Muscle of back (tissue), 13 donors: ENCODE measurements at places on chromosomes 5 and 9.

DNA sequence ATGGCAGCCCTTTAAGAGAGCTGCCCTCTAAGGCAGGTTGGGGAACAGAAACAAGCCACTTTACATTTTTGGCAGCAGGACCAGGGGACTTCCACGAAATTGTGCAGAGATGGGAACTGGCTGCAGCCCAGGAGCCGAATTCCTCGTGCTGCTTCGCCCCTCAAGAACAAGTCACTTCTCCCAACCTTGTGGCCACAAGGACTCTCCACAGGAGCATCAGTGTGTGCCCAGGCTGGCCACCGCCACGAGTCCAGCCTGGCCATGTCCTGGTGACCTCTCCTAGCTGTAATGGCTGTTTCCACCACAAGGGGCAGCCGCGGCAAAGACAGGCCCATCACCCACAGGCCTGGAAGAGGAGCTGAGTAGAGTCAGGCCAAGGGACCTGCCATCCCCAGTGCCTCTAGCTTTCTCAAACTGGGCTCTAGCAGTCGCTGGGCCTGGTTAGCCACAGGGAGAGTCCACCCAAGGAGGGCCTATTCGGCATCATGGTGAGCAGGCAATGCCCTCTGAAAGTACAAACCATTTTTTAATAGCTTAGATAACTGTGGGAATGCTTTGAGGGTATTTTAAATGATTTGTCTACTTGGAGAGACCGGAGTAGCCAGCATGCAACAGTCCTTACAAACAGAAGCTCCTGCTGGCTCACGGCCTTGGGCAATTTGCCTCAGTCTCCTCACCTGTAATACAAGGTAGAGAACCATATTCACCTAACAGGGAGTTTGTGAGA, 129.0 kb downstream of the COL23A1 start:
- no peak for DNase-seq

- DNase-seq: no peak
Measured at GRCh38 chr5:142073362-142073988, 35.1 kb upstream of the NDFIP1 start.

DNA sequence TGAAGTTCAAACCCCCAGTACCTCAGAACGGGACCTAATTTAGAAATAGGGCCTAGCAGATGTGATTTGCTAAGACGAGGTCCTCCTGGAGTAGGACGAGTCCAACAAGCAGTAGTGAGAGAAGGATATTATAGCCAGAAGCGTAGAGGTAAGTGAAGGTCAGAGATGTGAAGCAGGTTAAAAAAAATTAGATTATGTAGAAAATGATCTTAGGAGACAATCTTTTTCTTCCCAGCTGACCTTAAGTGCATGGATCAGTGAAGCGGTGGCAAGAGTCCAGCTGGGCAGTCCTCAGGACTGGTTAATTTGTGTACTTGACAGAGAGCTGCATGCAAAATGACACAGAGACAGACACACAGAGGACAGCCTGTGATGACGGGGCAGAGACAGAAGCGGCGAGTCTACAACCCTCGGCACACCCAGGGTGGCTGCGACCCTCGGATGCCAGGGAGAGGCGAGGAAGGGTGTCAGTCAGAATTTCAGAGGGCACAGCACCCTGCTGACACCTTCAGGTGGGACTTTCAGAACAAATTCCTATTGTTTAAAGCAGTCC, 131.4 kb upstream of the IRX4 start:
- no peak for DNase-seq

- DNase-seq: no peak
Measured at GRCh38 chr9:37531699-37532098, 44.5 kb downstream of the FBXO10 start.

- no peak for DNase-seq
Measured at GRCh38 chr5:113022661-113023060, 46.1 kb downstream of the DCP2 start.

- DNase-seq: no peak
Measured at GRCh38 chr9:76600007-76600615, 141.1 kb downstream of the GCNT1 start.

DNA sequence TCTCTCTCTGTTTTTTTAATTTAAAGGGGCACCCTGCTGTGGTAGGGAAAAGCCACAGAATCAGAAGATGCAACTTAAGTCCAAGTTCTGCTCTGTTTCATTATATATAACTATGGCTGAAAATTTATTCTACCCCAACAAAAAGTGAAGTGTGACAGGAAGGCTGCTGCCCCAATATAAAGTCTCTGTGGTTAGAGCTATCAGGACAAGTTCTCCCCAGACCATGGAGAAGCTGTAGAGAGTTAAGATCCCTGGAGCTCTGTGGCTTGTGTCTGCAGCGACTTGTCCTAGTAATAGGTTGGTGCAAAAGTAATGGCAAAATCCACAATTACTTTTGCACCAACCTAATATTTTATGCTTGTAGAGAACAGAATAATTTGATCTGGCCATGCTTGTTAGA, 250.9 kb downstream of the PSAT1 start:
- no peak for DNase-seq

- DNase-seq: no peak
Measured at GRCh38 chr5:170451747-170452365, 52.0 kb upstream of the KCNIP1 start.

DNA sequence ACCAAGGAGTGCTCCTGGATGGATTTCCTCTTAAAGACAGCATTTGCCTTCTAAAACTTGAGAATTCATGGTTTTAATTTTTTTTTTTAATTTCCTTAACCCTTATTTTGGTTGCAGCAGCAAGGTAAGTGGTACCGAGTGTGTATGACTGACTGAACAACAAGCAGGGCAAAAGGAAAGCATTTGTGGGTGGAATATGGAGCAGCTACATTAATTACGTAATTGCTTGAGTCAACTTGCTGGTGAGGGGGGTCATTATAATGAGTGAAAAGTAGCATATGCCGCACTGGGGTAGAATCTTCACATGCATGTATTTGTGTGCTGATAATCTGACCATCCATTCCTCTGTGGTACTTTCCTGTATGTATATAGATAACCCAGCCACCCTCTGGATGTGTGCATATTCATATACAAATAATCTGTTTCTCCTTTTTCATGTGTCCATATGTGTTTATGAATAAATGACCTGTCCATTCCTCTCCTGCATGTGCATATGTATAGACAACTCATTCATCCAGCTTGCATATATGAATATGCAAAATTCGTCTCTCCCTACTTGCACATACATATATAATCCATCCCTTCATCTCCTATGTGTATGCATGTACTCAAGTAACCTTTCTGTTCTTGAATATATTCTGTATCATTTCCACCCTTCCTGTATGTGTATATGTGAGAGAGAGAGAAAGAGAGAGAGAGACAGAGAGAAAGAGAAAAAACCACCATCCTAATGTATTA, 147.5 kb upstream of the RUSC2 start:
- no peak for DNase-seq

- no peak for DNase-seq
Measured at GRCh38 chr5:172850454-172850797, 16.4 kb downstream of the ERGIC1 start.

DNA sequence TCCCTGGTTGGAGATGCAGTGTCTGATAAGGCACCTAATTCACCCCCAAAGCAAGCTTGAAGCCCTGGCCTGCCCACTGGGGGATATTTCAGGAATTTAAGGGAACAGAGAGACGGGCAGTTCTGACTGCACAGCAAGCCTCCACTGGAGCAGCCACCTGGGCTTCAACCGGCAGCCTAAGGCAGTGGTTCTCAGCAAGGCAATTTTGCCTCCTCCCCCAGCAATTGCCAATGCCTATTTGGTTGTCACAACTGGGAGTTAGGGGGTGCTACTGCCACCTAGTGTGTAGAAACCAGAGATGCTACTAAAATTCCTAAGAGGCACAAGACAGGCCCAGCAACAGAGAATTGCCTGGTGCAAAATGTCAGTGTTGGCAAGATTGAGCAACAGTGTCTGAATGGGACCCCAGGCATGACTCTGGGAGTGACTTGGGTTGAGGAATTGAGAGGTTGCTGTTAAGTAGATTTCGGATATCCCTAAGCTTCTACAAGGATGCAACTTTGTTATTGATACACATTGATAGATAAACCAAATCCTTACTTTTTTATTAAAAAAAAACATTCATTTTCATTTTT, 58.7 kb upstream of the CTSL start:
- no peak for DNase-seq

GRCh38 chr5:171318026-171318425, 9.0 kb downstream of the TLX3 start:
- DNase-seq: no peak

DNA sequence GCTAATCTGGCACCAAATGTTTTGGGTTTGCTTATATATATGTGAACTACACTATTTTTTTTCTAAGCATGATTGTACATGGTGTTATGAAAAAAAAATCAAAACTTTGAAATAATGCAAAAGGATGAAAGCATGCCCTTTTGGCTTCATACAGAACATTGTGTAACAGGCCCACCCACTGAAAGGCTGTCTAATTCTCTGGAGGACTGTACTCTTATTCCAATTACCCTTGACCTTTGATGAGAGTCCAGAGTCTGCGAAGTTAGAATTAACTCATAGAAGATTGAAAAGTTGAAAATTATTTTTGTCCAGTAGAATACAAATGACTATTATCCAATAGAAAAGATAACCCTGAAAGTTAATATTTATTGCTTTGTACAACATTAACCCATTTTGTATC, 117.4 kb downstream of the ADAMTS12 start:
- no peak for DNase-seq

GRCh38 chr5:175867587-175868347, 3.6 kb upstream of the CPLX2 start:
- DNase-seq: no peak

DNA sequence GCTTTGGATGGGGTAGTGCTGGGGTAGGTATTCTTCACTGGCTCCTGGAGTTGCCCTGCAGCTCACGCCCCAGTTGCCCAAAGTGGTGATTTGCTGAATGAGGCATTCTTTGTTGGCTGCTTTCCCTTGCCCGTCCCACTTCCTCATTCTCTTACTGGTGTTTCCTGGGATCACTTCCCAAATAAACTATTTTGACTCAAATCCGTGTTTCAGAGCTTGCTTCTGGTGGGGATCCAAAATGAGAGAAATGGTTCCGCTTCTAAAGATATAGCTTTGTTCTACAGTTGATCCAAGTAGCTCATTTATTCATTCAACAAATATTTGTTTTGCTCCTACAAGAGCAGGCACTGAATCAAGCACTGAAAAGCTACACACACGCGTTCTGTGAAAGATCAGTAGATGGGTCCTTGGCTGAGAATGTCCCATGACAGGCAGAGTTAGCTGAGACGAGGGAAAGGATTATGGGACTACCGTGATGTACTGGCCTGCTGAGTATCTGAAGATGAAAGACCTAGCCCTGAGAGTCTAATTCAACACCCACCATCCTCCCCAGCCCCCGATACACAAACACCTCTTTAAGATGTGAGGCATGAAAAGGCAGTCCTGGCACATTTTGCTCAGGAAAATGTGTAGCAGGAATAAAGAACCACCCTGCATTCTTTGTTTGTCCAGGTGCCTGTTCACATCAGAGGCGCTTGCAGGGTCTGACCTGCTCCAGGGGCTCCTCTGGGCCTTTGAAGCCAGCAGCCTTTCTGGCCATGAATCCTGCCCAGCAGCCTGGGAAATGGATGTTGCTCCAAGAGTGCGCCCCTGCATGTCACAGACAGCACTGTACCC, 143.1 kb upstream of the RANBP3L start:
- no peak for DNase-seq

- no peak for DNase-seq
Measured at GRCh38 chr9:137190315-137190856, 1.9 kb downstream of the SSNA1 start.
